ENCODE measurements at places on chromosomes 1 and 21. TPM values are rescaled to one million over a fixed set of nuclear protein-coding genes. Genes with fewer than 3 reads are reported as not detected.

The CD84 gene
- 18.1 TPM for total RNA-seq

The FGR gene
- 0.51 TPM for total RNA-seq

DNA sequence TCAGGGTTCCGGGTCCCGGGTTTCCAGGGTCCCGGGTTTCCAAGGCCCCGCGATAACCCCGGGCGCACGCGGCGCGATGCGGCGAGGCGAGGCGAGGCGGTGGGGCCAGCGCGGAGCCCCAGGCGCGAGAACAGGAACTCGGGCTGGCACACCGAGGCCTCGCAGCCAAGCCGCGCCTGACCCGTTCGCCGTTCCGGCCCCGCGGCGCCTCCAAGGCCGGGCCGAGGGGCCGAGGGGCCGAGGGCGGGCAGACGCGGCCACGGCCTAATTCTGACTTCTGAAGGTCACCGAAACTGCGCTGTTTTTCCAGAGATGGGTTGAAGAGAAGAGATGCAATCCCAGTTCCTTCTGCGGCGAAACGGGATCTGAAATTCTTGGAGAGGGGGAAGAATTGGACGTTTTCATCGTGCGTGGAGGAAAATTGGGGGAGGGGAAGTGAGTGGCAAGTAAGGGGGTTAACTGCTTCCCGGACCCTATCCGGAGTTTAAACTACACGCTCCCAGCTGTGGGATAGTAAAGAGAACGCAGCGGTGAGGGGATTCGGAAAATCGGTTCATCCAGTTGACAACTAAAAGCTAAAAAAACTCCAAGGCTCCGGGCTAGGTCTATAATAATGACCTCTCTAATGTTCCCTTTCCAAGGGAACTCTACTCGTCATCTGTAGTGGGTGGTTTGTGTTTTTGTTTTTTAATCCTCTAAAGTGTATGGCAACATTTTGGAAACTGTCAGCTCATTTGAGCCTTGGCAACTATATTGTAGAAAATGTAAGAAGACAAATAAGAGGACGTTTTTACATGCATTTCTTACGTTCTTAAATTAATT is 8.2 kb downstream of the TBX15 start:
- peaks cover 17% of the 10 kb centered on the region for H3K36me3 ChIP-seq
- H3K27ac ChIP-seq, result no peak overlapping the region
- no peak overlapping the region for H3K4me3 ChIP-seq
- H3K27me3 ChIP-seq, result peaks cover 64% of the 10 kb centered on the region
- peaks cover 12% of the 10 kb centered on the region for H3K4me1 ChIP-seq

The VANGL2 gene
- 0.16 TPM for total RNA-seq

DNA sequence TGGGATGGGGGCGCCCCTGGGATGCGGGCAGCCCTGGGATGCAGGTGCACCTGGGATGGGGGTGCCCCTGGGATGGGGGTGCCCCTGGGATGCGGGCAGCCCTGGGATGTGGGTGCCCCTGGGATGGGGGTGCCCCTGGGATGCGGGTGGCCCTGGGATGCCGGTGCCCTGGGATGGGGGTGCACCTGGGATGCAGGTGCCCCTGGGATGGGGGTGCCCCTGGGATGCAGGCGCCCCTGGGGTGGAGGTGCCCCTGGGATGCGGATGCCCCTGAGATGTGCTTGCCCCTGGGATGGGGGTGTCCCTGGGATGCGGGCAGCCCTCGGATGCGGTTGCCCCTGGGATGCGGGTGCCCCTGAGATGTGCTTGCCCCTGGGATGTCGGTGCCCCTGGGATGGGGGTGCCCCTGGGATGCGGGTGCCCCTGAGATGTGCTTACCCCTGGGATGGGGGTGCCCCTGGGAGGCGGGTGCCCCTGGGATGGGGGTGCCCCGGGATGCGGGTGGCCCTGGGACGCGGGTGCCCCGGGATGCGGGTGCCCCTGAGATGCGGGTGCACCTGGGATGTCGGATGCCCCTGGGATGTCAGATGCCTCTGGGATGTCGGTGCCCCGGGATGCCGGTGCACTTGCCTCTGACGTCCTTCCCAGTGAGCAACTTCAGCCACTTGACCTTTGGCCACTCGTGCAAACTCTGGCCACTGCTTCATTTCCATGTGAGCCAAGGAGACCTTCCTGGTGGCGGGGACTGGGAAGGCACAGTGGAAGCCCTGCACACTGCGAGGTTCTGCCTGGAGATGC is 37.3 kb upstream of the SLC19A1 start:
- no peak overlapping the region for H3K27ac ChIP-seq
- H3K27me3 ChIP-seq, result no peaks in the 10 kb centered on the region
- no peaks in the 10 kb centered on the region for H3K36me3 ChIP-seq
- no peaks in the 10 kb centered on the region for H3K4me1 ChIP-seq

DNA sequence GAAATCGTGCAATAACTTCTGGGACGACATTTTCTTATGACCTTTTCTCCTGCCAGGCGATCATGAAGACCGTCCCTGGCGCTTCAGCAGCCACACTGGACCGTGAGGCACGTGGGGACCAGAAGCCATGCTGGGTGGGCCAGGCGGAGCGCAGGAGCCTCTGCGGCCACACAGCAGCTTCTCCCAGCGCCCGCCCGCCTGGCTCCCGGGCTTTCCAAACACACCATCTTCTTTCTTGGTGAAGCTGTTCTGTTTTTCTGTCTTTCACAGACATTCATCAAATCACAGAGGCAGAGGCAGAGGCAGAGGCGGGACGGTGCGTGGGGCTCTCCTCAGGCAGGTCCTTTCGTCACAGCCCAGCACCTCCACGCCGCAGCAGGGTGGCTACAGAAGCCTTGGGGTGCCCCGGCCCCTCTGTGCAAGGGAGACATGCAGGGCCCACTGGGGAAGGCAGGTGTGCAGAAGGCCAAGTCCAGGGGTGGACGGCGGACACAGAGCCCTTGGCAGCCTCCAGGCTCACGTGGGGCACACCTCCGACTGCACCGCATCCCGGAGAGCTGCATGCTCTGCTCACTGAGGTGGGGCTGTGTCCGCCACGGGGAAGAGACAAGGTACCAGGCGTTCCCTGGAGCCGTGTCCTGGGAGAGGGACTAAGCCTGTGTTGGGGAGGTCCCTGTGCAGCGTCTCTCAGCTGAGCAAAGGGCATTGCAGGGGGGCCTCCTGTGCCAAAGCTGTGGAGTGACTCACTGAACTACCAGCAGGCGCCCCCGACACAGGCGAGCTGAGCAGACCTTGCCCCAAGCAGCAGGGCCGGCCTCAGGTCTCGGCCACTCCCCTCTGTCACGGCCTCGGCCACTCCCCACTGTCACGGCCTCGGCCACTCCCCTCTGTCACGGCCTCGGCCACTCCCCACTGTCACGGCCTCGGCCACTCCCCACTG is 2.6 kb upstream of the TMEM240 start:
- no peaks in the 10 kb centered on the region for H3K27me3 ChIP-seq
- DNase-seq, result no peak
- H3K4me1 ChIP-seq, result no peaks in the 10 kb centered on the region
- H3K27ac ChIP-seq, result no peak overlapping the region

The EVI5 gene
- 27.9 TPM for total RNA-seq

DNA sequence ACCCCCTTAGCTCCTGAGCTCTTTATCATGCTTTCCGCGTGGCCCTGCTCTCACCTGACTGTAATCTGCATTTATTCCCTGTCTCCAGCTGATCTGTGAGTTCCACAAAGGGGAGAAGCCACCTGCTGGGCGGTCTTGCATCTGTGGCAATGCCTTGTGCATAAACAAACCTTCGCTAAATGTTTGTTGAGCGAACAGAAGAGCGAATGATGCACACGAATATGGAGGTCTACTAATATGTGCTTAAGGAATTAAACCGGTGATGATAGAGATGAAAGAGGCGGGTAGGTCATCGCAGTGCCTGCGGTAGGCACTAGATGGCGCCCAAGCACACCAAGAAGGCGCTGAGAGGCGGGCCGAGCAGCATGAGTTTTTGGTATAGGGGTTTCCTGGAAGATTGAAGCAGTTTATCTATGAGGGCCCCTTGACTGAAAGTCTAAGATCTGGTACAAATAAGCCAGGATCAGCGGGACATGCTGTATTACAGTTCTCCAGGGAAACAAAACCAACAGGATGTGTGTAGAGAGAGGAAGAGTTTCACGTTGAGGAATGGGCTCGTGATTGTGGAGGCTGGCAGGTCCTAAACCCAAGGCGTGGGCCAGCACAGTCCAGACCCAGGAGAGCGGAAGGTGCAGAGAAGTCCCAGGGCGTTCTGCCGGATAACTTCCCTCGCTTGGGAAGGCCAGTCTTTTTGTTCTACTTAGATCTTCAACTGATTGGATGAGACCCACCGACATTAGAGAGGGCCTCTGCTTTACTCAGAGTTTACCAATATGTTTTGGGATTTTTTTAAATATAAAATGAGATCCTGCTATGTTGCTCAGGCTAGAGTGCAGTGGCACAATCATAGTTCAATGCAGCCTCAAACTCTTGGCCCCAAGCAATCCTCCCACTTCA is 34.7 kb downstream of the TOMM20 start:
- peaks cover 6% of the 10 kb centered on the region for H3K27me3 ChIP-seq
- peak; percentile 93 for DNase-seq
- H3K27ac ChIP-seq, result peak overlapping the region; percentile 46
- no peaks in the 10 kb centered on the region for H3K36me3 ChIP-seq
- no peak overlapping the region for H3K4me3 ChIP-seq
- H3K4me1 ChIP-seq, result peaks cover 8% of the 10 kb centered on the region

- H3K4me3 ChIP-seq, result no peak overlapping the region
- H3K27me3 ChIP-seq, result no peaks in the 10 kb centered on the region
- H3K27ac ChIP-seq, result no peak overlapping the region
- DNase-seq, result no peak
These were observed 60.0 kb downstream of the FAM163A start for GRCh38 chr1:179803104-179803503.

DNA sequence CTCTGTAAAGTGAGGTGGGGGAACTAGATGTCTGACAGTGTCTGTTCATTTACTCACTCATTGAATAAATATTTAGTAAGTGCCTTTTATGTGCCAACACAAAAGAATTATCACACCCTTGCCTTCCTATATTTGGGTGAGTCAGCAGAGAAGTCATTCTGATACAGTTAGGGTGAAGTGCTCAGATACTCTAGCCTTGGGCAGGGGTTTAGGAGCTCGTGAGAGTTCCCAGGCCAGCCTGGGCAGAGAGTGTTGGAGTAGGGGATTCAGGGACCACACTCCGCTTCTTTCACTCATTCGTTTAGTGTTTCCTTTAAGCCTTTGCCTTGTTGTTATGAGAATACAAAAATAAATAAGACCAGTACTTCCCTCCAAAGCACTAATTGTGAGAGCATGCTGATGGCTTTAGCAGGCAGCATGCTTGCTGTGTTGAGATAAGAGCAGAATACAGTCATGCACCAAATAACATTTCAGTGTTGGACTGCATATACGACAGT is 83.9 kb downstream of the DYRK1A start:
- peak overlapping the region; percentile 62 for H3K27ac ChIP-seq
- DNase-seq, result no peak
- no peak overlapping the region for H3K4me3 ChIP-seq

- H3K27me3 ChIP-seq, result peaks cover 15% of the 10 kb centered on the region
- H3K4me1 ChIP-seq, result no peaks in the 10 kb centered on the region
- no peaks in the 10 kb centered on the region for H3K36me3 ChIP-seq
- no peak overlapping the region for H3K27ac ChIP-seq
These were observed 37.9 kb upstream of the EEIG2 start for GRCh38 chr1:108521990-108522393.

- H3K4me3 ChIP-seq, result no peak overlapping the region
- H3K27me3 ChIP-seq, result peaks cover 3% of the 10 kb centered on the region
- no peak for DNase-seq
- H3K36me3 ChIP-seq, result no peaks in the 10 kb centered on the region
- no peak overlapping the region for H3K27ac ChIP-seq
These were observed 60.2 kb downstream of the PBX1 start for GRCh38 chr1:164619006-164619784.

The TMCC2 gene
- total RNA-seq, result 6.6 TPM

DNA sequence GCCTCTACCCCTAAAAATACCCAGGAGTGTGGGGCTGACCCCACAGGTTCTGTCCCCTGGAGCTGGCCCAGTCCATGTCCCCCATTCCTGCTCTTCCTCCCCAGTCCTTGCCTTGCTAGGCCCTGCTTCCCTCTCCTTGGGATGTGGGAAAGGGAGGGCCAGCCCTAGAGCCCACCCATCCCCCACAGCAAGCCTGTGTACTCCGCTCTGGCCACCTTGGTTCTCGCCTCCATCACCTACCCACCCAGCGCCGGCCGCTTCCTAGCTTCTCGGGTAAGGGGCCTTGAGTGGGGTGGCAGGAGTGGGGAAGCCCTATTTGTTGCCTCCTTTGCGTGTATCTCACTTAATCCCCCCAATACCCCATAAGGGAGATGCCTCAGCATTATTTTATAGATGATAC is 6.7 kb downstream of the CLCNKB start:
- H3K4me1 ChIP-seq, result no peaks in the 10 kb centered on the region
- no peak overlapping the region for H3K4me3 ChIP-seq
- no peak for DNase-seq
- no peaks in the 10 kb centered on the region for H3K36me3 ChIP-seq
- no peak overlapping the region for H3K27ac ChIP-seq
- H3K27me3 ChIP-seq, result peaks cover 14% of the 10 kb centered on the region

The ZNF496 gene
- total RNA-seq, result 28.0 TPM

- no peak for DNase-seq
- H3K27me3 ChIP-seq, result peaks cover 1% of the 10 kb centered on the region
- no peak overlapping the region for H3K4me3 ChIP-seq
- no peaks in the 10 kb centered on the region for H3K36me3 ChIP-seq
- H3K27ac ChIP-seq, result no peak overlapping the region
These were observed 30.1 kb downstream of the C1orf21 start for GRCh38 chr1:184416946-184417345.

Measured in activated CD8-positive, alpha-beta T cell treated with anti-CD3 and anti-CD28 coated beads for 36 hours (primary cell).